Panc1 (cell line): ENCODE measurements at places on chromosomes 5 and 9. TPM values are rescaled to one million over a fixed set of nuclear protein-coding genes. Genes with fewer than 3 reads are reported as not detected.
A peak's percentile ranks its signal among the peaks of the same experiment; 100 is the strongest.

- DNase-seq = no peak
Observed at GRCh38 chr5:173963867-173964441, 25.0 kb upstream of the C5orf47 start.

The DAB2 gene
- total RNA-seq = 1.7 TPM

DNA sequence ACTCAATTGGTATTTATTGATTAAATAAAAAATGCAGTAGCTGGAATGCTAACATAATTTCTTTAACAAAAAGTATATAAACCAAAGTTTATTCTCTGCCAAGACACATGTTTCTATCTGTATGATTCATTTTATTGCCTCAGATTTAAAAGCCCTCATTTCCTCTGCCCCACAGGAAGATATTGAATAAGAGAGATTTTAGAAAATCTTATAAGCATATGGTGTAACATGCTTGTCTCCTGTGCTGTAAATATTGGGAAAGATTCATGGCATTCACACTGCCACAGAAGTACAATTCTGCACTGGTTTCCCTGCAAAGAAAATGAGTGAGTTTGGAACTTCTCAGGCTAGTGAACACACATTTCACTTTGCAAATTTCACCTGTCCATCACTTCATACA, 134.9 kb upstream of the FBXL7 start:
- no peak for DNase-seq

The STKLD1 gene
- 0.74 TPM for total RNA-seq

The CFAP157 gene
- total RNA-seq = not detected

DNA sequence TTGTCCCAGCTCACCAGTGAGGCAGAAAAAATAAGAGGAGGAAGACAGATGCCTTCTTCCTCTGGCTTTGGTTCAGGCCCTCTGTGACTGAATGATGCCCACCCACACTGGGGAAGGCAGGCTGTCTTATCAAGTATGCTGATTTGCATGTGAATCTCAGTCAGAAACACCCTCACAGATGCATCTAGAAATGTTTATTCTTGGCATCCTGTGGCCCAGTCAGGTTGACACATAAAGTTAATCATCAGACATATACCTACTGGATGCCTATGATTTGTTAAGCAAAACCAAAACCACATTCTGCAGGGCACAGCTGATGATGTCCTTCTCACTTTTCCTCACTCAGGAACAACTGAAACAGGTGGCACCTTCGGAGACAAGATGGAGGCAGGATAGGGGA, 243.4 kb upstream of the KCNN2 start:
- DNase-seq = no peak

The RGMB gene
- total RNA-seq = 25.4 TPM

DNA sequence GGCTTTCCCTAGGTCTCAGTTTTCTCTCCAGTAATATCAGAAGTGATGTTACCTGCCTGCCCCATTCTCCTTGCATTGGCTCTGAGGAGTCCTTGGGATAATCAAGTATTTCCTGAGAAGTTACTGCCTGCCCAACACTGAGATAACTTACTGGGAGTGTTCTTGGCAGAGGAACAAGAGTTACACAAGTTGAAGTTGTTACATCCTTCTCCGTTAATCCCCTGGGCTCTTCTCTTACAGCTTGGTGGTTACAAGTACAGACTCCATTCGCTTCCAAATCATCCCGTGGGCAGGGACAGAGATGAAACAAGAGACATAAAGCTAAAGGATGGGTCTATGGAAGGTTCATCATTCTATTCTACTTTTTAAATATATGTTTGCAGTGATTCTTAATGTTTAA, 74.1 kb upstream of the SAP30L start:
- no peak for DNase-seq

The GPX8 gene
- total RNA-seq = 24.8 TPM

DNA sequence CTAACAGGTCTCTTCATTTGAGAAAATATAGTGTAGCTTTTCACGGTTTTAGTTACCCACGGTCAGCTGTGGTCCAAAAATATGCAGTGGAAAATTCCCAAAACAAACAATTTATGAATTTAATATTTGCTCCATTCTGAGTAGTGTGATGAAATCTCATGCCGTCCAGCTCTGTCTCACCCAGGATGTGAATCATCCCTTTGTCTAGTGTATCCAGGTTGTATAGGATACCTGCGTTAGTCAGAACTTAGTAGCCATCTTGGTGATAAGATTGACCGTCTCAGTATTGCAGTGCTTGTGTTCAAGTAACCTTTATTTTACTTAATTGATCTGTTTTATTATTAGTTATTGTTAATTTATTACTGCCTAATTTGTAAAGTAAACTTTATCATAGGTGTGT, 41.1 kb downstream of the NDUFS4 start:
- peak; percentile 65 for DNase-seq

The CCDC180 gene
- 2.9 TPM for total RNA-seq

DNA sequence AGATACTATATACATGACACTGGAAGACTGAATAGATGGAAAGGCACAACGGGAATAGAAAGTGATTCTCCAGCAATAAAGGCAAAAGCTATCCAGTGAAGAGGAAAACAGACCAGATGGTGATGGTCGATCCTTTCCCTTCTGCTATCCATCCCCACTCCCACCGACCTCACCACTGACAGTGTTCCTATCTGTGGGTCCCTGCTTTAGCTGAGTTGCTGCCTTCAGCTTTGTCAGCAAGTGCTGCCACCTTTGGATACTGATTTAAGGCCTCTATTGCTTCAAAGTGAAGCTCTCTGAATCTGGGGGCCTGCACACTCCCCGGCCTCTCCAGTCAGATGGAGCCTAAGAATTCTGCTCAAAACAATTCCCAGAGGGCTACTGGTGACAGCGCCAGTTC, 32.3 kb downstream of the EPB41L4A start:
- no peak for DNase-seq

GRCh38 chr9:115673599-115673998, 480.0 kb upstream of the PAPPA start:
- DNase-seq = no peak

- DNase-seq = no peak
Observed at GRCh38 chr5:149935431-149935901, 9.1 kb downstream of the PDE6A start.

DNA sequence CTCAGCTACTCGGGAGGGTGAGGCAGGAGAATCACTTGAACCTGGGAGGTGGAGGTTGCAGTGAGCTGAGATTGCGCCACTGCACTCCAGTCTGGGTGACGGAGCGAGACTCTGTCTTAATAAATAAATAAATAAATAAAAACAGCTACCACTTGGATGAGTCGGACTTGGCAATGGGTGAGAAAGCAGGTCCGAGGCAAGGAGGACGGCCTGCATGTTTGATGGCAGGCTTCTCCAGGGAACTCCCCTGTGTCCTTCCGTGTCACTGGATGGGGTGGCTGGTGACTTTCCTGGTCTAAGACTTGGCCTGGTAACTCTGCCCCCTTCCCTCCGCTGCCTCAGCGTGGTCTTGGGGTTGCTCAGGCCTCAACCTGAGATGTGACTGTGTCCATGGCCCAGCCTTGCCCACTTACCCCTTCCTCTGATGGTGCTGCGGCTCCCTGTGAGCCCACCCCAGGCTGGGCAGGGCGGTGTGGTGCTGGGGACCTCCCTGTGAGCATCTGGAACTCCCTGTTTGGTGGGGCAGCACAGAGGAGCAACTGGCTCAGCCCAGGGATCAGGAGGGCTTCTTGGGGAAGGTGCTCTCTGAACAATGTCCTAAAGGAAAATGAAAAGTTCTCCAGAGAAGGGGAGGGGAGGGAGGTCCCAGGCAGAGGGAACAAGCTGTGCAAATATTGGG, 62.5 kb upstream of the PSD2 start:
- no peak for DNase-seq

The SEC61B gene
- 90.4 TPM for total RNA-seq

DNA sequence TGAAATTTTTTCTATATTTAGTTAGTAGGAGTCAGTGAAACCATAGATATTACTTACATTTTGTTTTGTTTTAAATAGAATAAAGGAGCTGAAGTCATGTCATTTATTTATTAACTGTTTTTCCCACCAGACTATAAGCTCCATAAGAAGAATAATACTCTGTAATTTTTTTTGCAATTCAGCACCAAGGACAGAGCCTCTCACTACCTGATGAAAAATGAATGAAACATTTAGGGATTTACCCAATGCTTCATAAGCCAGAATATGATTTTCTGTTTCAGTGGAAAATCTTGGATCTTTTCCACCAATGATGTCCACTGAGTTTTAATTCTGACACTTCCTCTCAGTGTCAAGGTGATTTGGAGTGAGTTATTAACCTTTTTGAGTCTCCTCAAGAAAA, 624.9 kb upstream of the GRAMD2B start:
- no peak for DNase-seq

GRCh38 chr9:92563116-92564100, 27.6 kb upstream of the ECM2 start:
- DNase-seq = no peak

DNA sequence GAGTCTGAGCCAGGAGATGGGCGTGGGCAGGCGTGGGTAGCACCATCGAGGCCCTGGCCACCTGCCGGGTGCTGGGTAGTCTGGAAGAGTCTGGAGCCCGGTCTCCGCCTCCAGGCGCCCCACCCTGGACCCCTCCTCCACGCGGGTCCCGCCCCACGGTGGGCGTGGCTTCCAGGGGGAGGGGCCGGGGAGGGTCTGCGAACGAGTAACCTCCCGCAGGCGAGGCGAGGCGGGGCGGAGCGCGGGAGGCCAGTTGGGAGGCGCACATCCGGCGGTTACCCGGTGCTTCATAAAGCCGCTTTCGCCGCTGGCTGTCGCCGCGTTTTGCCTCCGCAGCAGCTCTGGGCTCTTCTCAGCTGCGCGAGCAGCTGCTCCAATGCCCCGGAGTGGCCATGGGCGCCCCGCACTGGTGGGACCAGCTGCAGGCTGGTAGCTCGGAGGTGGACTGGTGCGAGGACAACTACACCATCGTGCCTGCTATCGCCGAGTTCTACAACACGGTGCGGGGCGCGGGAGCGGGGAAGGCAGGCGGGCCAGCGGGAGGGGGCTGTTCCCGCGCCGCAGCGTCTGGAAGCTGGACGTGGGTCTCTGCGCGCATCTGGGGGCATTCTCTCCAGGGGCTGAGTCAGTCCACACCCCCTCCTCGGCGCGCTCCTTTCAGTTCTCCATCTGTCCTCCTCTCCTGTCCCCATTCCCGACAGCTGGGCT, at the start of gene ACER2:
TSS of gene ACER2 (plus strand) at position 317 of the 708 bp plus-strand sequence. CDS start at position 393, 76 bp downstream.
- DNase-seq = peak; percentile 28

DNA sequence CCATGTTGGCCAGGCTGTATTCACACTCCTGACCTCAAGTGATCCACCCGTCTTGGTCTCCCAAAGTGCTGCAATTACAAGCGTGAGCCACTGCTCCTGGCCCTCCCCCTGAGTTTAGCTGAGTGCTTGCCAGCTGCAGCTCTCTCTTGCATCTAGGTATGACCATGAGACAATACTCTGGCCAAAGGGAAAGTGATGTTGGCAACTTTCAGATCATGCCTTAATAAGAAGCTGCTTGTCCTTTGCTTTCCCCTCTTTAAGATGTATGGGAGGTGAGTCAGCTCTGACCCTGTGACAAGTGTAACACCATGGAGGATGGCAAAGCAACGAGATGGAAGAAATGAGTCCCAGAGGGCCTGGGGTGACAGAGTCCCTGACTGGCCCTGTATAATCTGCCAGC, 18.7 kb upstream of the DCAF12 start:
- DNase-seq = no peak

The LCN6 gene
- not detected for total RNA-seq

GRCh38 chr9:30522486-30522885, 1862.0 kb upstream of the ACO1 start:
- DNase-seq = no peak

The S1PR3 gene
- 8.1 TPM for total RNA-seq

DNA sequence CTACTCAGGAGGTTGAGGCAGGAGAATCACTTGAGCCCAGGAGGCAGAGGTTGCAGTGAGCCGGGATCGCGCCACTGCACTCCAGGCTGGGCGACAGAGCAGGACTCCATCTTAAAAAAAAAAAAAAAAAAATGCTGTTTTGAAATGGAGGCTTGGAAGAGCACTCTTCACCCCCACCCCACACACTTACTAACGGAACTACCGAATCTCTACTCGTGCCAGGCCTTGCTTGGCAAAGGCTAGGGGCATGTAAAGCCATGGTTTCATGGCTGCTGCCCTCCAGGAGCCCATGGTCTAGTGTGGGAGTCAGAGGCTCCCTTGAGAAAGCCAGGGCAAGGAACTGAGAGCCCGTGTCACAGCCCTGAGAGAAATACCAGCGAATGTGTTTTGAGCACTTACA, 21.3 kb downstream of the PCDHGC5 start:
- DNase-seq = no peak

DNA sequence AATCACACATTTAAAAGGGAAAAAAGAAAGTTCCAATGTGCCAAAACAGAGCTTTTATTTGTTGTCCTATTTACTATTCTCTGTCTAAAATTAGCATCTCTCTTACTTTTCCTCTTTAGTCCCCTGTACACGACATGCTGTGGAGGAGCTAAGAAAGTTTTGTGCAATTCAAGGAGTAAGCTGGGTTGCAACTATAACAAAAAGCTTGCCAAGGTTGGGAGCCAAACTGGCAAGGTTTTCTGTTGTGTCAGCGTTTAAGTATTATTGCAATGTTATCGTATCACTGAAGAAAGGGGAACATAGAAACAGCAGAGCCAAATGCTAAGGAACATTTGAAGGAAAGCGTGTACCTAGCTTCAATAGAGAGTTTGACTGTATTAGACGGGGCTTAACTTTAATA, 680.8 kb downstream of the CETN3 start:
- DNase-seq = no peak

The KCNN2 gene
- not detected for total RNA-seq

DNA sequence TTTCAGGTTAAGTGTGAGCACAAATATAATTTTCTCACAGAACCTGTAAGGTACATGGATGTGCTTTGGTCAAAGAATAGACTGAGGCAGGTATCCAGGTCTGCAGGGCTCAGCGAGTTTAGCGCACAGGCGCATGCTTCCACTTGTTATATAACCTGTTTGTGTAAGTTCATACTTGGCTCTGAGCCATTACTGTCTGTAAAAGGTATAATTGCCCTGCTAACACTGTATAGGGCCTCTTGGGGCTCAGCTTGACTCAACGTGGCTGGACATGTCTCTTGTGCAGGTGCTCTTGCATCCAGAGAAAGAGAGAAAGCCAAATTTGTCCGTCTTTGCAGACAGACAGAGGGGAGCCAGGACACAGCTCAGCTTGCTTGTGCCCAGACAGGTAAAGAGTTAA, 759.6 kb downstream of the MTRR start:
- no peak for DNase-seq

DNA sequence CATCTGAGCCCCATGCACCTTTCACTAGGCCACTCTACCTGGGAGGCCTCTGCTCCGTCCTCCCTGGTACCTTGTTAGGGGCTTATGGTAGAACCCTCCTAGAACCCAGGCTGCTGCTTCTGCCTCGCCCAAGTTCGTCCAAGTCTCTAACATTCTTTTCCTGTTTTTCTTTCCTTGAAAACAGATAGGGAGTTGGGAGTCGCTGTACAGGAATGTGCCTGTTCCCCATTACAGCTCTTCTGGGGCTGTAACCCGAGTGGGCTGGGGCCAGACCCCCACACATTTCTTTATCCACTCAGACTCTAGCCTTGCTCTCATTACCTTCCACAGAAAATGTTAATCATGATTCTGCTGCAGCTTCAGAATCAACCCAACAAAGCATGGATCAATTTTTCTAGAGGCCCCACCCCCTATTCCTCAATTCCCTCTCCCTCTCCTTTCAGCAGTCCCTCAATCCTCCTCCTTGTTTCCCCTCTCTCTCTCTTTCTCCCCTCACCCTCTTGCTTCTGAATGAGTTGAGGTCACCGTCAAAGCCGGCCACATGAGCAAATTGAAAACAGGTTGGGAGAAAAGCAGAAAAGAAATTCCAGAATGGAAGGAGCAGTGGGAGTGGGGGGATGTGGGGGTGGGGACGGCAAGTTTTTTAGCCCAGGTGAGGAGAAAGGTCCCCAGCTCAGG, 193.8 kb upstream of the TRIM32 start:
- no peak for DNase-seq

- DNase-seq = no peak
Observed at GRCh38 chr9:106716820-106717219, 146.1 kb upstream of the ZNF462 start.

GRCh38 chr5:98454407-98454806, 319.1 kb upstream of the RGMB start:
- DNase-seq = no peak
